ENCODE measurements at places on chromosomes 7 and 10.
A peak's percentile ranks its signal among the peaks of the same experiment; 100 is the strongest.

- H3K4me1 ChIP-seq, result peaks cover 19% of the 10 kb centered on the region
- H3K36me3 ChIP-seq, result no peaks in the 10 kb centered on the region
- peaks cover 14% of the 10 kb centered on the region for H3K27me3 ChIP-seq
- DNase-seq, result no peak
Observed at GRCh38 chr7:3158341-3158760, 114.7 kb upstream of the CARD11 start.

DNA sequence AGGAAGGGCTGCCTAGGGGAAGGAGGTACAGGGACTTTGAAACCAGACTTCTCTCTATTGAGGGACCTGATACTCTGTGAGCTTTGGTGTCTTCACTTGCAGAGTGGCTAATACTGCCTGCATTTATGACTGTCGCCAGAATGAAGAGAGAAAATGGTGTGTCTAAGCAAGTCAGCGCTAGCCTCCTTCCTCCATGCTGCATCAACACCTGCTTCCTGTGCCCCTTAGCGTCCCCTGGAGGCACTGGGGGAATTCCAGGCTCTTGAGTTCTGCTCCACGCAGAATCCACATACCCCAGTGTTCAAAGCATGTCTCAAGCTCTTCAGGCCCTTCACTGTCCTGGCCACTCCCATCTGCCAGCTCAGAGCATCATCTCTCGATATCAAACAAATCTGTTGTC lies 140.5 kb downstream of the PKD1L1 start:
- no peak for DNase-seq
- peaks cover 28% of the 10 kb centered on the region for H3K4me1 ChIP-seq
- H3K4me3 ChIP-seq, result no peak overlapping the region
- H3K27ac ChIP-seq, result no peak overlapping the region
- no peaks in the 10 kb centered on the region for H3K36me3 ChIP-seq

DNA sequence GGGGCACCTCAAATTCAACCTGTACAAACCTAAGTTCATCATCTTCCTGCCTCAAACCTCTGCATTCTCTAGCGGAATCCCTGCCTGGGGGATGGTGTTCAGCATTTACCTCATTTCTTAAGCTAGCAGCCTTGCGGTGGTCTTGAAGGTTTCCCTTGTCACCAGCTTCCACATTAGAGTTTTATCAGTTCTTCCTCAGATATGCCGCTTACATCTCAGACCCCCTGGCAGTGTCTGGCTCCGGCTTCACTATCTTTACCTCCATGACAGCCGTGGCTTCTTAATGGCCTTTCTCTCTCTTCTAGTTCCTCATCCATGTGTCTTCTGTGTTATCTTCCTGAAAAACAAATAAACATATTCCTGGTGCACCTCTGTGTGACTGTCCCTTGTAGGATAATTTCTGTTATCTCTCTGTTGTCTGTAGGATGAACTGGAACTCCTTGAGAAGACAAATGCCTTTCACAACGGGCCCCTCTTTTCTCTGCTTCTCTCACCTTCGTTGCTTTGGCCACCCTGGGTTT lies 101.1 kb upstream of the BMPER start:
- peaks cover 38% of the 10 kb centered on the region for H3K4me1 ChIP-seq
- peak overlapping the region; percentile 17 for H3K27ac ChIP-seq
- H3K4me3 ChIP-seq, result no peak overlapping the region

DNA sequence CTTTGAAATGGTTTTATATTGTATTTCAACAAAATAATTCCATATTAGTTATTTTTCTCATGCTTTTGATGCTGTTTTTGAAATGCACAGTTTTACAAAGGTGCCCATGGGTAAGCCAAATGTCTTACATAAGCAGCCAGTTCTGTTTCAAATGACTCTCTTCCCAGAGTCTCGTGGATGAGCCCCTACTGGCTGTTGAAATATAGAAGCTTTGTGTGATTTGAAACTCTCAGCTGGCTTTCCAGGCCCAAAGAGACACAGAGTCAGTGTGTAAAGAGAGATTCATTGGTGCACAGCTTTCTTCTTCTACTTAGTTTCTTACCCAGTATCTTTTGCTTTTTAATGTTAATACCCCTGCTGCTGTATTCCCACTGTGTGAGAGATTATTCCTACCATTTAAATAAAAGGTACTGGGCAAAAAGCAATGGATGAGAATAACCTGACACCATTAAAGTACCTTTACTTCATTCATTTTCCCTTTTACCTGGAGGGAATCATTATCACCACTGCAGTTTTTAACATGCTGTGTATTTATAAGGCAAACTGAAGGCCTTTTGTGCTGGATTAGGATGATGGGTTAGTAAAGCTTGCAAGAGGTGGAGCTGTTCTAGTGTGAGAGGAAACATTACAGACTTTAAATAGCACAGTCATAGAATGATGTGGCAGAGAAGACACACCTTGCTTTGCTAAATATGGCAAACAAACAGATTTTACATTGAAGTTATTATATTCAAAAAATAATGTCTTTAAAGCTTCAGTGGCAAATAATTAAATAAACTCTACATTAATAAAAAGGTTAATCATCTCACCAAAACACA lies 415.1 kb downstream of the THSD7A start:
- H3K4me3 ChIP-seq, result no peak overlapping the region
- H3K36me3 ChIP-seq, result peaks cover 20% of the 10 kb centered on the region
- H3K27me3 ChIP-seq, result no peaks in the 10 kb centered on the region
- no peak overlapping the region for H3K27ac ChIP-seq
- DNase-seq, result no peak

DNA sequence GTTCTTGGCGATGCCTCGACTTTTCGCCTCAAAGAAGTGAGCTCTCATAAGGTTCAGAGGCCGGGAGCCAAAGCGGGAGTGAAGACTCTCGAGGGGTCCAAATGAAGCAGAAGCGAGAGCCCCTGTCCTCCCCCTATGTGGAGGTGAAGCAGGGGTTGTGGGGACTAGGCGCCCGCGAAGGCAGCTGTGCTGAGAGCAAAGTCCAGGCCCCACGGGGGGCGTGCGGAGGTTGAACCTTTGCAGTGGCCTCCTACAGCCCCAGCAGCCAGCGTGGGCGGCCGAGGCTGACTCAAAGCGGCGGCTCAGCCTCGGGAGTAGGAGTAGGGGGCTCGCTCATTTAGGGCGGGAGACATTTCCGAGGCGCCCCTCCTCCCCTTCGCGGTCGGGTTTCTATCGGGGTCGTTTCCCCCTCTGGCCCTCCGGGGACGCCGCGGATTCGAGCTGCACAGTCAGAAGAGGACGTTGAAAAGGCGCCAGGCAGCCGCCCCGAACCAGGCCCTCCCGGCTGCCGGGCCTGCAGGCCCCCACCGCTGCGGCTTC lies 553 bp upstream of the ADD3 start:
- no peak for DNase-seq
- no peaks in the 10 kb centered on the region for H3K36me3 ChIP-seq
- H3K4me1 ChIP-seq, result peaks cover 52% of the 10 kb centered on the region
- no peak overlapping the region for H3K4me3 ChIP-seq
- no peak overlapping the region for H3K27ac ChIP-seq
- no peaks in the 10 kb centered on the region for H3K27me3 ChIP-seq

- H3K4me1 ChIP-seq, result peaks cover 27% of the 10 kb centered on the region
- peaks cover 3% of the 10 kb centered on the region for H3K36me3 ChIP-seq
- peak overlapping the region; percentile 77 for H3K4me3 ChIP-seq
- no peak overlapping the region for H3K27ac ChIP-seq
- peaks cover 37% of the 10 kb centered on the region for H3K27me3 ChIP-seq
Observed at GRCh38 chr10:120950051-120950561, 98.9 kb downstream of the WDR11 start.
